Hematopoietic multipotent progenitor cell treated with erythropoietin and hydrocortisone succinate and interleukin-3 and kit ligand, for 4 days (in vitro differentiated cells): ENCODE measurements at places on chromosomes 7 and 10.

DNA sequence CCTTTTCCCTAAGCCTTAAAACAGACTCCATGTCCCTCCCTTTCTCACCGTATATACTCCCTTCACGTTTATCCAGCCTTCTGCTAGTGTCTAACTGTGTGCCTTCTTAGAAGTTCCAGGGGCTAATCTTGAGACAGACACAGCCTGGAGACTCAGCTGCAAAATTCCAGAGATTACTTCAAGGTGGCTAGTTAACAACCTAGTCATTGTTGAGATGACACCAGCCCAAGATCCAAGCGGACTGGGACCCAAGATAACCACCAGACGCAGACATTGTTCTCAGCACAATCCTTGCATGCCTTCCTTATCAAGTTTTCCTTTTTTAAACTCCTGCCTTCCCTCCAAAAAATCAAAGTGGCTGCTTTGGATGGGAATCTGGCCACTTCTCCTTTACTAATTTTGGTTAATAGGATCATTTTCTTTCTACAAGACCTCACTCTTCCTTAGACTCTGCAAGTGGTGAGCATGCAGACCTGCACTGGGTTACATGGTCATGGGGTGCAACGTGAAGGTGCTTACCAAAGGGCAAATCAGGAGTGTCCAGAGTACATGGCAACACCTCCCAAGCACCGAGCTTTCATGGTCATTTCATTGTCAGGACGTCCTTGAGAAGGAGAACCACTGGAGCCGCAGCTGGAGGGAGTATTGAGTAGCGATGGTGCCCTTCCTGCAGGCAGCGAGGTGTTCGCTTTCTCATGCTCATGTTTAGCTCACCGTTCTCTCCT, 69.7 kb downstream of the ANLN start:
- no peak for DNase-seq

GRCh38 chr7:81173766-81174281, 255.0 kb upstream of the SEMA3C start:
- DNase-seq, result no peak

DNA sequence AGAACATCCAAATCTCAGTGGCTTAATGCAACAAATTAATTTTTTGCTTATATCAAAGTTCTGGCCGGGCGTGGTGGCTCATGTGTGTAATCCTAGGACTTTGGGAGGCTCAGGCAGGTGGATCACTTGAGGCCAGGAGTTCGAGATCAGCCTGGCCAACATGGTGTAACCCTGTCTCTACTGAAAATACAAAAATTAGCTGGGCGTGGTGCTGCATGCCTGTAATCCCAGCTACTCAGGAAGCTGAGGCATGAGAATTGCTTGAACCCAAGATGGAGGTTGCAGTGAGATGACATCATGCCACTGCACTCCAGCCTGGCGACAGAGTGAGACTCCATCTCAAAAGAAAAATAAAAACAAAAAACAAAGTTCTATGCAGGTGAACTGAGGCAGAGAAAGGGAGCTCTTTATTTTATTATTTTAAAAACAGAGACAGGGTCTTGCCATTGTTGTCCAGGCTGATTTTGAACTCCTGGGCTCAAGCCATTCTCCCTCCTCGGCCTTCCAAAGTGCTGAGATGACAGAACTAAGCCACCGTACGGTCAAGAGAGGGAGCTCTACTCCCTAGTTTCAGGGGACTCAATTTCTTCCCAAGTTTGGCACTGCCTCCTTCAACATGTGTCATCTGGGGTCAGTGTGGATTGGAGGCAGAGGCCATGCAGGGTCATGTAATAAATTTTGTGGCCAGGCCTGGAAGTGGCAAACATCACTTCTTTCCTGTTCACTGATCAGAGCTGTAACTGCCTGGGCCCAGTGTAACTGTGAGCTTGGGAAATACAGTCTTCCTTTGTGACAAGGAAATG, 2.4 kb downstream of the ADCK2 start:
- peak; percentile 79 for DNase-seq

- peak; percentile 10 for DNase-seq
These were observed 55.8 kb downstream of the PTN start for GRCh38 chr7:137287651-137288258.

- DNase-seq, result peak; percentile 74
These were observed 27.6 kb upstream of the RNF32 start for GRCh38 chr7:156612930-156613329.
